ENCODE measurements at places on chromosomes 4 and X. TPM values are rescaled to one million over a fixed set of nuclear protein-coding genes. Genes with fewer than 3 reads are reported as not detected.

SASH3 gene
- 31.0 TPM for total RNA-seq

MAGEA11 gene
- not detected for total RNA-seq

IL21 gene
- not detected for total RNA-seq

MSX1 gene
- total RNA-seq: 26.0 TPM

XG gene
- 1.3 TPM for total RNA-seq

NDST3 gene
- total RNA-seq: not detected
